Motor neuron (in vitro differentiated cells): ENCODE measurements at places on chromosomes 7 and 10.

DNA sequence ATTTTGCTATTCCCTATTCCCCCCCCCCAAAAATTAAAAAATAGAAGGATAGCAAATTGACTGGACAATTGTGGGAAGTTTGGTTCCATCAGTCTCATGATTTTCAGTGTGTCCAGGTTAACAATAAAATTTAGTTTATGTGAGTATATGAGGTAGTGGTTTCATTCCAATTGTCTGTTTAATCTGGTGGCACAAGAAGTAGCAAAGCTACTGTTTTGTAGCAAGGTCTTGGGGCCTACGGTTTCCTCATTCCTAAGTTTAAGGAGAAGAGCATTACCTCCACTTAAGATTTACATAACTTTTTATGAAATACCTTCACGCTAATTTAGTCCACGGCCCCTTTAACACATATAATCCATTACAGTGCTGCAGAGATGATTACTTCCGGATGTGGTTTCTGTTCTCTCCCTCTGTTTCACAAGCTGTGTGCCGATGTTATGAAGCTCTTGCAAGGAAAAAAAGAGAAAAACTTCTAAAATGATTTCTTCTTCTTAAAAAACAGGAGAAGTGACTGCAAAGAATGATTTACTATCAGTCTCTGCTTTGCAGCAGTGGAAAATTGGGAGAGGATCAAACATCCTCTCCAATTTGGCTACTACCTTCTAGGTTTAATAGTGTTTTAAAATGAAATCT, 32.7 kb upstream of the NPVF start:
- no peak for ATAC-seq

GRCh38 chr7:158555034-158555520, 32.5 kb downstream of the PTPRN2 start:
- no peak for ATAC-seq

DNA sequence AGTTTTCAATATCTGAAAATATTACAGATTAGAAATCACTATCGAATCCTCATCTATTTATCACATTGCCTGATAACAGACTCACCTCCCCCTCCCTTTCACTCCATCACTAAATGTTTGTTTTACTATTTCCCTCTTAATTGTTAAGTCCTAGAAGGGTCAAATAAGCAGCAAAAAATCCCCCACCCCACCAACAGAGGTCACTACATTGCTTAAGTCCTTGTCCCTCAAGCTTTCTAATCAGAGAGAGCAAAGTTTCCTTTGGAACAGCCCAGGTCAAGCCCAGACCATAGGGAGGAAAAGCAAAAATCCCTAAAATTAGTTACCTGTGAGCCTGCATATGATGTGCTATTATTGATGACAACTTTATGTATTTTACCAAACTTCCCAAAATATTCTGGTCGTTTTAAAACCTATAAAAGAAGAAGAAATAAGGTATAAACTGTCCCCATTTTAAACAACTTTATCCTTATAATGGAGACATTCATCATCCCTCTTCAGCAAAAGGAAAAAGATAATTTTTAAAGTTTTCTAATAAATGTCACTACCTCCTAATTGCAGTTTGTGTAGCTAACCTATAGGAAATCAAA, 95.0 kb downstream of the CNOT4 start:
- ATAC-seq, result no peak

GRCh38 chr7:108299251-108299973, 156.8 kb downstream of the NRCAM start:
- peak; percentile 70 for ATAC-seq

DNA sequence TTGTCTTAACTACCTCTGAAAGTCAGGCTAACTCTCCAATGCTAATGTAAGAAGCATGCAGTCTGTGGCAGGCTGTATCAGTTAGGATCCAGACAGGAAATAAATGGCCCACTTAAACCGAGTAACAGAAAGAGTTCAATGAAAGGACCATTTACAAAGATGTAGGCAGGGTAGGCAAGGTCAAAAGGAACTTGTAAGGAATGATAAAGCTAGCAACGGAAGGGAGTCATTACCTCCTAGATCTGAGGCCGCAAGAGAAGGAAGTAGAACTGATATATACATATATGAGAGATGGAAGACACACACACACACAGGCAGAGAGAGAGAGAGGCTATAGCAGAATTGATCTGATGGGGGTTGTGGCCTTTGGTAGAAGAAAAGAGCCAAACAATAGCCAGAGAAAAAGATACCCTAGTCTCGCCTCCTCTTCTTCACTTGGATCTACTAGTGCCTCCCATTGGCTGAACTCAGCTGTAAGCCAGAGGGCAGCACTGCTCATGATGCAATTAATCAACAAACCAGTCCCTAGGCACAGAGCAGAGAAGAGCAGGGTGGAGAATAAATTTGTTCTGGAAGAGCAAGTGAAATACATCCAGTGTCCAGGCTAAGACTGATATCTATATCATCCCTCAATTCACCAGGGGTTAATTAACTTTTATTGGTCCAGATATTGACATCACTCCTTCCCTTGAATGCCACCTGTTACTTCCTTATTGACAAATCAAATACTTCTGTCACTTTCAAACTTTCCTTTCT, 91.2 kb downstream of the LSMEM1 start:
- no peak for ATAC-seq

DNA sequence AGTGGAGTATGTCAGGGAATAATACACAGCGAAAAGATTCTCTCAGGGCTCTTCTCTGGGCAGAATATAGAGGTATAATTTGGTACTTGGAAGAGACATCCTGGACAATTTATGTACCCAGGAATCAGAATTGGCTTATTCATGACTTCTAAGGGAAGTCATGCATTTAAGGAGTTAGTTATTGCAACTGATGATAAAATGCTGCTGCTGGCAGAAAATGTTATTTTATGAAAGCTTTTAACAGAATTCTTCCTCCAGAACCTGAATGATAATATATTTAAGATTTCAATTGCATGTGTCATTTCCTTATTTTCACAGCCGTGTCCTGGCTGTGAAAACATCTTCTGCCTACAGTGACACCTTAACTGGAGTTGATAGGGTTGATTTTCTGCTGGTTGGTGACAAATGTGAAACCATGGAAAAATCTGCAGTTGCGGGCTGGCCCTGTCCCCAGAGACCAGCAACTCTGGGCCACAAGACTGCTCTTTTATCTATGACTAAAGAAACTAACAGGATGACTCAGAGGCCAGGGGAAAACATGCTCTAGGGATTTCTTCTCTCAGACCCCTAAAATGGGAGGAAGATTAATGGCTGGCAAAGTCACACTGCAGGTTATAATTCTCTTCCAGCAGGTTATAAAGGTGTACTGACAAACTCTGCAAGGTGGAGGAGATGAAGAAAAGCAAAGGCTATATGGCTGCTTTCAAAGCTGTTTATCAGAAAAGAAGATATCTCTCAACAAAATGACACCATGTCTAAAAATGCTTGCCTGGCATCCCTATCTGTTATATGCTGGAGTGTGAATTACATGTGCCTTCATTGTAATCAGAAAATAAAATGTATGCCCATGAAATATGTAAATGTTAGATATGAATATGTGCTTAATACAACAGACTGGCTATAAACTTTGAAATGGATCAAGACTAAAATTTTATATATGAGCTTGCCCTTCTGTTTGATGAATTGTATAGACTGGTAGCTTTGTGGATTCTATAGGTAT, 12.1 kb upstream of the TRUB1 start:
- peak; percentile 61 for ATAC-seq

- ATAC-seq, result no peak
These were observed 53.2 kb downstream of the ICA1 start for GRCh38 chr7:8208816-8209215.

- no peak for ATAC-seq
These were observed 21.4 kb upstream of the AOC1 start for GRCh38 chr7:150830937-150831336.

DNA sequence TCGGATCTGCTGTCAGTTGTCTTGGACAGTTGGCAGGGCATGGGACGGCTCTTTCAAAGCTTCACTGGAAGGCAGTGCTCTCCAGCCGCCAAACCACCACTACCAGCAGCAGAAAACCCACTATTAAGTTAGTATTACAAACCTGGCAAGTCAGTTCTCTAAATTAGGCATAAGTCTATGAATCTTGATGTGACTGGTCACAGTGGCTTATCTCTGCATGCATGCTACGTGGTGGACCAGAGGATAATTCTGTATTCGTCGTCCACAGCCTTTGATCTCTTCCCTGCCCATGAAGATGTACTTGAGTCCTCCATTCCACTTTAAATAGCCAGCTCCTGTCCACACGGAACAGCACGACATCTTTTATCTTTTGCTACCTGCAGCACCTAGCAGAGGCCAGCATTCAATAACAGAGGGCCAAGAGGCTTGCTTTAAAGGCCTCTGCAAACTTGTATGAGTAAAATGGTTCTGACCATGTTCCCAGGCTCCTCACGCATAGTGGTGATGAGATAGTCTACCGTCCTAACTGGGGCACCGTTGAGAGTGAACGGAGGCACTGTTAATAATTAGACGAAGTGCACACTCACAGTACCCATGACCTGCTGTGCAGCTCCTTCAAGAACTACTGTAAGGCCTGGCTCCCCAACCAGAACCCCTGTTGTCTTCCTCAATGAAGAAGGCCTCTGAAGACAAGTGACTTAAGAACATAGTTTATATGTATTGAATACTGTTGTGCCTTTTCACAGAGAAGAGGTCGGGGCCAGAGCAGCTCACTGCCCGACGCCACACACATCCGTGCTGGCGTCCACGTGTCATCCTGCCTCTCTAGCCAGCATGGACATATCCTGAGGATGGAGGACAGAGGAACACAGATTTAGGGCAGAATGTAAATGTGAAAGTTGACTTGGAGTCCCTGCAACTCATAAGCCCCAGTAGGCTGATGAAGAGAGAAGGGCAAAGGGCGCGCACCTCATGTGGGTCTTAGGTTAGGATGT, 1.0 kb downstream of the GPR146 start:
- ATAC-seq, result no peak

DNA sequence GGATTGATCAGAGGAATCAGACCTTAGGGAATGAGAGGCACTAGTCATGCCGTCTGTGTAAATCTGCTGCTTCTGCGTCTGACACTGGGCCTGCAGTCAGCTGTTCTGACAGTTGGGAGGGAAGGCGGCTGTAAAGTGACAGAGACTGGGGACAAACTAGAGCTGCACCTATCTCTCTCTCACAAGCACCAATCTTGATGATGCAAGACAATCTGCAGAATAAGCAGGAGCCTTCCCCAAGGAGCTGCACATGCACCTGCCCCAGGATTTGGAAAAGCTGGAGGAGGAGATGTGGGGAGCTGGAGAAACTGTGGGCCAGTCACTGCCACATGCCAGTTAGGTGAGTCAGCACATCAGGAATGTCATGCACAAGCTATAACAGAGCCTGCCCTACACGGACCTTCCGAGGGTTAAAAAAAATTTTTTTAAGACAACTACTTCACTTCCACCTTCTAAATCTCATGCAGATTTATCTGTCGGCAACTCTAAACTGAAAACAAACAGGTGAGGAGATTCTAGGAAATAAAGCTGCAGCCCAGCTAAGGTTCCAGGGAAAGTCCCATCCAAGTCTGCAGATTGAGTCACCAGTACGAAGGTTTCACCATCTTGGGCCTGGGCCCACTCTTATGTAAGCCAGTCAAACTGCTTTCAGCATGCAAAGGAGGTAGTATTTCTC, 39.2 kb downstream of the ENO4 start:
- peak; percentile 89 for ATAC-seq

DNA sequence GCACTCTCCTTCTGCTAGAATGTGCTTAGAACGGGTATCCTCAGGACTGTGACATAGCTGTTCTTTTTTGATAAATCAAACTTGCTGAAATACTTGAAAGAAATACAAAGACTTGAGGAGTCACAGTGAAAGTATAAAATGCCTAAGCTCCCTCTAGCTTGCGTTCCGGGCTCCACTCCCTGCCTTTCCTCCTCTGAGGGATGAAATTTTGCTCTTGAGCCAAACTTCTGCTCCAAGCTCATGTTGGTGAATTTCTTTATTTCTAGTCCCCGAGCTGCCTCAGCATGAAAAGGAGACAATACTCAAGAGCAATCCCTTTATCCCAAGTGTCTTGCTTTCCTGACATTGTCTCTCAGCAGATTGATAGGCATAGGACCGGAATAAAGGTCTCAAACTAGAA, 499.6 kb upstream of the ADARB2 start:
- no peak for ATAC-seq
